ENCODE measurements at places on chromosomes 16 and 17. TPM values are rescaled to one million over a fixed set of nuclear protein-coding genes. Genes with fewer than 3 reads are reported as not detected.

DNA sequence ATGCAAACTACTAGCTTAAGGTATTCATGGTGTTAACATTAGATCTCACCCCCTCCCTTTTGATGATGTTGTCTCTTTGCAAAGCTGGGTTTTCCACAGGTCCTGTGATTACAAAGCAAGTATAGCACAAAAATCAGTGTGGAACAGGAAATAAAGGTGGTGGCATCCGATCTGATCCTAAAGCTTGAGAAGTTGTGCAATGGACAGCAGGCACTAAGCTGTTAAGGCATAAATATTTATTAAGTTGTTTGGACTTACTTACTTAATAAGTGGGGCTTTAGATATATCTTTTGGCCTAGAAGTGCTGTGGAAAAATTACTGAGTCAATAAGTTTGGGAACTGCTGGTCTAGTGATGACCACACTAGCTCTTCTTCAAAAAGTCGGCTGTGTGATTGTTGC lies 5.0 kb downstream of the GLP2R start:
- H3K36me3 ChIP-seq: no peaks in the 10 kb centered on the region
- H3K27me3 ChIP-seq: no peaks in the 10 kb centered on the region
- H3K27ac ChIP-seq: no peak overlapping the region
- no peak overlapping the region for H3K4me3 ChIP-seq
- DNase-seq: no peak

DNA sequence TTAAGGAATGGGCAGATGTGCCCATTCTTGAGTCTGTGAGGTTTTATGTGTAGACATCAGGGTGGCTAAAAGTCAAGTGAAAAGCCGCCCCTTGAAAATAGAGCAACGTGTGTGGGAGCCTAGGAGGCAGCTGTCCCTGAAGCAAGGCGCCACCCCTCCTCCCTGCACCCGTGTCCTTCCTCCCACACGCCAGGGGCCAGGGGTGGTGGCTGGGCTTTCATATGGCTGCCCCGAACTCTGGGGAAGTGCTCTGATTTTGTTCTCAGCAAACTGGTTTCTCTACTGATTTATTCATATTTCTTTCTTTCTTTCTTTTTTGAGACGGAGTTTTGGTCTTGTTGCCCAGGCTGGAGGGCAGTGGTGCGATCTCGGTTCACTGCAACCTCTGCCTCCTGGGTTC lies 4.7 kb downstream of the ZNF750 start:
- no peak overlapping the region for H3K4me3 ChIP-seq
- no peak overlapping the region for H3K27ac ChIP-seq
- peaks cover 22% of the 10 kb centered on the region for H3K4me1 ChIP-seq
- H3K36me3 ChIP-seq: peaks cover 3% of the 10 kb centered on the region
- DNase-seq: no peak

- H3K27ac ChIP-seq: no peak overlapping the region
- no peak overlapping the region for H3K4me3 ChIP-seq
- no peaks in the 10 kb centered on the region for H3K4me1 ChIP-seq
- no peak for DNase-seq
These were observed 175.9 kb downstream of the SPECC1 start for GRCh38 chr17:20184977-20185619.

DNA sequence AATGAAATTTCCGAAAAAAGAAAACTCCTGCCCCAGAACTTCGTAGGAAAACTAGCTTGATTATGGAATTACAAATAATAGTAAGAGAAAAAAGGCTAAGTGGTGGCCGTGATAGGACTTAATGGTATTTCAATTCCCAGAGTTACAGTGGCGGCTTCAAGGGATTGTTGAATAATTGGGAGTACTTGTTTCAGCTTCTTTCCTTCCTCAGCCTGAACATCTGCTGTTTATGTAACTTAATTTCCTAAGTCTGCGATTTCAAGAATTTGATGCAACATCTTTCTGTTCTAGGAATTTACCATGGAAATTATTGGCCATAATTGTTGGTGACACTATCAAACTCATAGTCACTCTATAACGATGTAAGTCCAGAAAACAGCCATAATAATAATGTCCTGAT lies 684 bp upstream of the APPBP2 start:
- no peak overlapping the region for H3K27ac ChIP-seq
- H3K4me1 ChIP-seq: peaks cover 3% of the 10 kb centered on the region
- H3K27me3 ChIP-seq: no peaks in the 10 kb centered on the region
- peak overlapping the region; percentile 69 for H3K4me3 ChIP-seq
- no peaks in the 10 kb centered on the region for H3K36me3 ChIP-seq
- no peak for DNase-seq

DNA sequence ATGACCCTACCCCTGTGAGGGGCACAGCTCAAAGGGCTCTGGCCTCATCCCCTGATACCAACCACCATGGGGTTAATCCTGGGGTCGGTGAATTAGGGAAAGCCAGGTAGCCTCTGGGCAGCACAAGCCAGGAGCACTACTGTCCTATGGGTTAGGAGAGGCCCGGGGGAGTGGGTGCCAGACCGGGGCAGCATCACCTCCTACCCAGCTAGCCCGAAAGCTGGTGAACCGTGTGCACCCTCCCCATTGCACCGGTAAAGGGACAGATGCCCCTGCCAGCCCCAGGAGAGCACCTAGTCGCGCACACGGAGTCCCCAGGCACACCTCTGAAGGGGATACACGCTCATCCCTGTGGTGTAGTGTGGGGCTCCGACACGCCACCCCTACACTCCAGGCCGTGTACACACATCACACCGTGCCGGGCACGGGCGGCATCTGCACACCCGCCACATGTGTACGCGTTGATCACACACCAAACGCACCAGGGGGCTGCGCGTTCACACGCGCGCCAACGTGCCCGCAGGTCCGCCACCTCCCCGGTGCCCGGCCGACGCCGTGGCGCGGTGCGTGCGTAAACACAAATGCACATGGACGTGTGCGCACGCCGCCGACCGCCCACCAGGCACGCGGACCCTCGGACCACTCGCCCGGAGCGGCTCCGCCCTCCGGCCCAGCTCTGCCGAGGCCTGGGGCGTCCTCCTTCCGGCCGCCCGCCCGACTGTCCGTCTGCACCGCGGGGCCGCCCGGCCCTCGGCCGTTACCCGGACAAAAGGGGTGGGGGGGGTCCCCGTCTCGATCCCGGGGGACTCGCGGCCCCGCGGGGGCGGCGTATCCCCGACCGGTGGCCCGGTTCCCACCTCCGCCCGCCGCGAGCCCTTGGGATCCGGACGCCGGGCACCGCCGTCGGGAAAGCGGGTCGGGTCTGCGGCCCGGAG lies 785 bp downstream of the UBALD1 start:
- no peaks in the 10 kb centered on the region for H3K27me3 ChIP-seq
- peak overlapping the region; percentile 53 for H3K4me3 ChIP-seq
- peaks cover 20% of the 10 kb centered on the region for H3K4me1 ChIP-seq
- DNase-seq: peak; percentile 40

GRCh38 chr16:85610059-85610445 lies 3.1 kb upstream of the GSE1 start:
- peak overlapping the region; percentile 1 for H3K4me3 ChIP-seq
- peaks cover 10% of the 10 kb centered on the region for H3K36me3 ChIP-seq

GRCh38 chr17:8490256-8491023 lies 54.8 kb downstream of the NDEL1 start:
- H3K27me3 ChIP-seq: no peaks in the 10 kb centered on the region
- H3K4me1 ChIP-seq: no peaks in the 10 kb centered on the region
- H3K36me3 ChIP-seq: peaks cover 17% of the 10 kb centered on the region
- H3K4me3 ChIP-seq: no peak overlapping the region

- H3K27ac ChIP-seq: no peak overlapping the region
- H3K27me3 ChIP-seq: peaks cover 3% of the 10 kb centered on the region
- no peaks in the 10 kb centered on the region for H3K36me3 ChIP-seq
- H3K4me1 ChIP-seq: peaks cover 6% of the 10 kb centered on the region
These were observed 1.1 kb downstream of the MLYCD start for GRCh38 chr16:83899978-83900377.

DNA sequence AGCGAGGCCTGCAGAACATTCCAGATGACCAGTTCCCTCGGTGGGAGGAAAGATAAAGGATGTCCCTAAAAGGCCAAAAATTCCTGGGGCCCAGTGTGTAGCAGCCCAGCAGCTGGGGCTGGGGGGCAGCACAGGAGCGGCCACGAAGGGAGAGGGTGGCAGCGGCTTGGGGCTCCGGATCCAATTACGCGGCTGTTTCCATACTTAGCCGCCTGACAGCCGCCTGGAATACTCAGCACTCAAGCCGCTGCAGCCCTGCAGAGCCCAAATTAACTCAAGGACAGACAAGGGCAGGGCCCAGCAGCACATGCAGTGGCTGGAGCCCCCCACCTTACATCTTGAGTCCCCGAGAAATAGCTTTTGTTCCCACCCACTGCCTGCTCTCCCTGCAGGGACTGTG lies 1.3 kb downstream of the SRL start:
- no peaks in the 10 kb centered on the region for H3K36me3 ChIP-seq
- H3K27me3 ChIP-seq: no peaks in the 10 kb centered on the region
- H3K4me1 ChIP-seq: no peaks in the 10 kb centered on the region

DNA sequence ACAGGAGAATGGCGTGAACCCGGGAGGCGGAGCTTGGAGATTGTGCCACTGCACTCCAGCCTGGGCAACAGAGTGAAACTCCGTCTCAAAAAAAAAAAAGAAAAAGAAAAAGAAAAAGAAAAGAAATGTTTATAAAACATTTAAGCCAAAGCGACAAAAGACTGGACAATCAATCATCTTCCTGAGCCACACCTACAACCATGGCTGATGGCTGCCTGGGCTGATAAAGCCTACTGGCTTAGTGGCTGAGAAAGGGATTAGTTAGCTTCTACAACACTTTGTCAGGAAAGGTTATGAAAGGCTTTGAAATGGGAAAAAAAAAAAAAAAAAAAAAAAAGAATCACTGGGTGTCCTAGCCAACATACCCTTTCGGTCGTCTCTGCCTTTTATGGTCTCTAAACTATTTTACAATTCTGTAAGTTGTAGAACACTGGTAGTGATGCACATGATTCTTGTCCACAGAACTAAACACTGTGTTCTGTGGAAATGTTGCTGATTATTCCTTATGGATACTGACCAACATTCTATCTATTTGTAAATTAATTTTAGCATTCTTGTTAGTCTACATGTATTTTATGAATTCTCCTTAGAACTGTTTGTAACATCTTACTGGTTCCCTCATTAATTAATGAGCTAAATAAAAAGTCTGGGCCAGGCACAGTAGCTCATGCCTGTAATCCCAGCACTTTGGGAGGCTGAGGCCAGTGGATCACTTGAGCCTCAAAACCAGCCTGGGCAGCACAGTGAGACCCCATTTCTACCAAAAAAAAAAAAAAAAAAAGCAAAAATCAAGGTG lies 45.5 kb downstream of the ZZEF1 start:
- H3K4me3 ChIP-seq: no peak overlapping the region
- H3K27ac ChIP-seq: no peak overlapping the region
- DNase-seq: no peak
- H3K27me3 ChIP-seq: no peaks in the 10 kb centered on the region
- H3K36me3 ChIP-seq: peaks cover 83% of the 10 kb centered on the region

DNA sequence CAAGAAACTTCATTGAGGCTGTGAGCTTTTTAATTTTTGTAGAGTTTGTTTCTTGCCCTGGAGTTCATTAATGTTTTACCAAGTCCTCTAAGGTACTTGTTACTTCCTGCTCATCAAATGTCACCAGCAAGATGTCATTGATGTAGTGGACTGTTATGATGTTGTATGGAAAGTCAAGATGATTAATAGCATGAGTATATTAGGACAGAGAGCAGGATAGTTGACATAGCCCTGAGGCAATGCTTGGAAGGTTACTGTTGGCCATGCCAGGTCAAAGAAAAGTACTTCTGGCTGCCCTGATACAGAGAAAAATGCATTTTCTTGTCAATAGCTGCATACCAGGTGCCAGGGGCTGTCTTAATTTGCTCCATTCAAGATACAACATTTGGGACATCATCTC lies 6.7 kb downstream of the KRTAP1-5 start:
- H3K27me3 ChIP-seq: no peaks in the 10 kb centered on the region
- H3K4me1 ChIP-seq: no peaks in the 10 kb centered on the region
- H3K4me3 ChIP-seq: no peak overlapping the region
- no peaks in the 10 kb centered on the region for H3K36me3 ChIP-seq
- H3K27ac ChIP-seq: no peak overlapping the region

DNA sequence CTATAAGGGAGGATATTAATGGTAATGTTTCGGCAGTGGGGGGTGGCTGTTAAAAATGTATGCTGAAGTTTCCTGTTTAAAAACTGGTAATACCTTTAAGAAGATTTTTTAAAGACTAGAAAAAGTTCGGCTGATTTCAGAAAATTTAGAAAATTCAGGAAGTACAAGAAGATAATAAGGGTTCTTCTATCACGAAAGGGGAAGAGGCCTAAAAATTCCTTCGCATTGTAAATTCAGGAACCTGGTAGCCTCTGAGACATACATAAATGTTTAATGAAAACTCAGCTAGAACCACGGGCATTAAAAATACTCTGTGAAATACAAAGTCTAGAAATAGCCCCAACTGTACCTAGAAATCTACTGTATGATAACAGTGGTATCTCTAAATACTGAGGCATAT lies 181.2 kb downstream of the PARN start:
- no peaks in the 10 kb centered on the region for H3K36me3 ChIP-seq

GRCh38 chr17:81333616-81334368 lies 38.7 kb upstream of the SLC38A10 start:
- H3K4me1 ChIP-seq: no peaks in the 10 kb centered on the region
- no peaks in the 10 kb centered on the region for H3K36me3 ChIP-seq
- no peak overlapping the region for H3K27ac ChIP-seq

GRCh38 chr17:27336184-27336583 lies 42.3 kb downstream of the WSB1 start:
- no peaks in the 10 kb centered on the region for H3K36me3 ChIP-seq
- no peak overlapping the region for H3K27ac ChIP-seq
- peaks cover 14% of the 10 kb centered on the region for H3K4me1 ChIP-seq
- H3K4me3 ChIP-seq: no peak overlapping the region
- no peaks in the 10 kb centered on the region for H3K27me3 ChIP-seq

- H3K4me1 ChIP-seq: no peaks in the 10 kb centered on the region
- no peak overlapping the region for H3K27ac ChIP-seq
- no peak overlapping the region for H3K4me3 ChIP-seq
- H3K27me3 ChIP-seq: no peaks in the 10 kb centered on the region
- H3K36me3 ChIP-seq: no peaks in the 10 kb centered on the region
- DNase-seq: no peak
These were observed 1526.0 kb downstream of the CDH8 start for GRCh38 chr16:60510208-60510607.

GRCh38 chr17:73559532-73559931 lies 84.7 kb downstream of the SDK2 start:
- no peaks in the 10 kb centered on the region for H3K27me3 ChIP-seq
- no peaks in the 10 kb centered on the region for H3K36me3 ChIP-seq
- H3K27ac ChIP-seq: no peak overlapping the region
- no peaks in the 10 kb centered on the region for H3K4me1 ChIP-seq
- no peak overlapping the region for H3K4me3 ChIP-seq

Gene SDR42E2
- polyA plus RNA-seq: 0.14 TPM

Gene SOCS1
- polyA plus RNA-seq: 109 TPM

Gene COG7
- 28.0 TPM for polyA plus RNA-seq

Gene TMEM11
- 23.3 TPM for polyA plus RNA-seq

Gene ZACN
- 10.3 TPM for polyA plus RNA-seq

Measured in thymus (tissue), 14 donors.